Omental fat pad (tissue), 4 donors: ENCODE measurements at places on chromosomes 5 and 9.

DNA sequence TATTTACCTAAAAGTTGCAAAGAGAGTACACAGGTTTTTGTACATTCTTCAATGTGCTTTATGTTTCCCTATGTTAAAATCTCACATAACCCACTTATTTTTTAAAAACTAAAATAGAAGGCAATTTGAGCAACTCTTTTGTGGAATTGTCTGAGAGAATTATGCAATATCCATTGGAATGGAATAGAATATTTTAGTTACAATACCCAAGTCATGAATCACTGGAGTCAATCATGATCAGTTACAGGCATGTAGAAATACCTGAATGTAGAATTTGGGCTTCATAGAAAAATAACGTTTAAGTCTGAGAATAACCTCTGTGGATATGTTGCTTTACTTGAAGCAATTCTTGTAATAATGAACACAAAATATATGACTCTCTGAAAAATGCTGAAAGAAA is 143.3 kb downstream of the FGF10 start:
- DNase-seq = no peak

- no peak for DNase-seq
These were observed 114.5 kb upstream of the LMX1B start for GRCh38 chr9:126499005-126499910.

- no peak for DNase-seq
These were observed at the start of gene WNT8A for GRCh38 chr5:138083702-138084101. TSS of gene WNT8A (plus strand) at chr5:138084033. CDS start at chr5:138084128, 95 bp downstream.

- DNase-seq = no peak
These were observed 144.8 kb upstream of the SLC12A2 start for GRCh38 chr5:127938746-127939145.

GRCh38 chr9:92718086-92719001 is 46.3 kb downstream of the BICD2 start:
- DNase-seq = no peak

DNA sequence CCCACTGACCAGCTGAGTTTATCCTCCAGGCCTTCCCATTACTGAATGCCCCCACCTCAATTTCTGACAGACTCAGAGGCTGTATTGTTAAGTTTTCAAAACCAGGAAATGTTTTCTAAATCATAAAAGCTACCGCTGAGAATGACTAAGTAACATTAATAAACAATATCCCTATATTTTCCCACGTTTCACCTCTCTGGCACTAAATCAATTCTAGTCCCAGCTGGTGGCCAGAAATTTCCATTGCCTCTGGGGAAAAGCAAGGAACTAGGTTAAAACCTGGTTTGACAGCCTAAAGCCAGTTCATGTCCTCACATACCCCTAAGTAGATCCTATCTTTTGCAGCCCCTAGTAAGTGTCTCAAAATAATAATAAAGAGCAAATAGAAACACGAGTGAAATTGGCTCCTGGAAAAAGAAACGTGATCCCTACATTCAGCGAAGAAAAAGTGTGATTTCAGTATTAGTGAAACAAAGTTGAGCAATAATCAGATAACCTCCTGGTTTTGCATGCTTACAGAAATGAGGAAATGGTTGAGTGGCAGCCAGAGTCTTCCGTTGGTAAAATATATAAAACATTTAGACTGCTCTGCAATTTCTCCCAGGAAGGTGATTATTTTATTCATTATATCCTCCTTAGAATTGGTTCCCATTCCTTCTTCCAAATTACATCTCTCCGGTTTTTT is 110.9 kb downstream of the ESM1 start:
- no peak for DNase-seq

- no peak for DNase-seq
These were observed 81.4 kb downstream of the PDE6A start for GRCh38 chr5:149863176-149863575.

DNA sequence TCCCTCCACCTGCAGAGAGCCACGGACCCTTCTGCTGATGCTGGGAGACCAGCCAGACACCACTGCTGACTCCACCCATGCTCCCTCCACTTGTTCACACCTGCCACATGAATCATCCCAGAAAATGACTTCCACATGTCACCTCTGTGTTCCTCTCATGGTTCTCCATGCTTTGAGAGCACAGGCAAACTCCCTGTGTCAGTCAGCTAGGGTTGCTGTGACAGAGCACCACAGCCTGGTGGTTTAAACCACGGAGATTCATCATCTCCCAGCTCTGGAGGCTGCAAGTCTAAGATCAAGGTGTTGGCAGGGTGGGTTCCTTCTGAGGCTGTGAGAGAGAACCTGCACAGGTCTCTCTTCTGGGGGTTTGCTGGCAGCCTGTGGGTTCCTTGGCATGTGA is 381.4 kb downstream of the GADD45G start:
- no peak for DNase-seq

GRCh38 chr9:99012957-99013512 is 69.3 kb downstream of the COL15A1 start:
- no peak for DNase-seq

GRCh38 chr9:1869843-1870242 is 145.3 kb upstream of the SMARCA2 start:
- no peak for DNase-seq

DNA sequence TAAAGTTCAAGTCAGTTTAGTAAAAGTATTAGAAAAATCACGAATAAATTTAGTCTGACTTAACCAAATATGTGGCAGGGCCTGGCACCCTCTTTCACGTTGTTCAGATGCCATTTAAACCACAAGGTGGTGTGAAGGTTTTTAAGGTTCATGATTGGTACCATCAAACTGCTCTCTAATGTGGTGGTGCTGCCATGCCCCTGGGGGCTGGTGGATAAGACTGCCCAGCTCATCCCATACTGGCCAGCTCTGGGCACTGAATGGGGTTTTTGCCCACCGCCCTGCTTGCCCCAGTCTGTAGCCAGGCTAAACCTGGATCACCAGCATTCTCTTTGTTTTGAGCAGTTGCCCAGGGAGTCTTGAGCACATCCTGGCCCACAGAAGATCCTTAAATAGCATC is 159.3 kb downstream of the GABBR2 start:
- DNase-seq = no peak

- no peak for DNase-seq
These were observed 33.1 kb downstream of the FABP6 start for GRCh38 chr5:160262151-160263074.

DNA sequence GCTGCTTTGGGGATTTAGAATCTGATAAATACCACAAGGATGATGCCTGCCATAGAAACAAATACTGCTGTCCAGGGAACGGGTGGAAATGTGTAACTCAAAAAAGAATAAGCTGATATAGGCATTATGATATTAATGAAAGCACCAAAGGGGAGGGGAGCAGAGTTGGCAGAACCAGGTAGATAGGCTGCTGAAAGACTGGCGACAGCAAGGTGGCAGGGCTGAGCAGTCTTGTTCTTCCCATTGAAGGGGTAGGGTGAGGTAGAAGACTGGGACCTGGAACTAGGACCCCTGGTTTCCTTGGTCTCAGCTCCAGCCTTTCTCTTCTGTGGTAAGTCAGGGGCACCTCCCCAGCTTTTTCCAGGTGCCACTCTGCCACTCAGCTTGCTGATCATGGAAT is 31.4 kb upstream of the TMOD1 start:
- DNase-seq = no peak

DNA sequence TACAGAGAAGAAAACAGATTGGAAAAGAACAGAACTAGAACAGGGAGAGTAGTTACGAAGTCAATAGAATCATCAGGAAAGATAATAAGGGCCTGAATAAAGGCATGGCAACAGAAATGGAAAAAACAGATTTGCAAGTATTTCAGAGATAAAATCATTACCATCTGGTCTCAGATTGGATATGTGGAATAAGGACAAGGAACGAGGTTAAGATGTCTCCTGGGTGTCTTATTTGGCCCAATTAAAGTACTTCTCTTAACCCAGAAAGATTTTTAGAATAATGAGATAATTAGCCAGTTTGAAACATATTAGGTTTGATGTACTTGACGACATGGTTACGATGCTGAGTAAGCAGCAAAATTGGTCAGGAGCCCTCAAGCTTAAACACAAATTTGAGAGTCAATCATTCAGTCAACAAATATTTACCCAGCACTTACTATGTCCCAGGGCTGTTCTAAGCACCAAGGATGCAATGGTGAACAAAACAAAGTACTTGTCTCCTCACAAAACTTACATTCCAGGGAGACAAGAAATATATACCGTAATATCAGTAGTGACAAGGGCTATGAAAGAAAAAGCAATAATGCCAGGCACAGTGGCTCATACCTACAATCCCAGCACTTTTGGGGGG is 18.3 kb downstream of the RICTOR start:
- no peak for DNase-seq

GRCh38 chr9:70672161-70672649 is 257.7 kb upstream of the KLF9 start:
- no peak for DNase-seq

DNA sequence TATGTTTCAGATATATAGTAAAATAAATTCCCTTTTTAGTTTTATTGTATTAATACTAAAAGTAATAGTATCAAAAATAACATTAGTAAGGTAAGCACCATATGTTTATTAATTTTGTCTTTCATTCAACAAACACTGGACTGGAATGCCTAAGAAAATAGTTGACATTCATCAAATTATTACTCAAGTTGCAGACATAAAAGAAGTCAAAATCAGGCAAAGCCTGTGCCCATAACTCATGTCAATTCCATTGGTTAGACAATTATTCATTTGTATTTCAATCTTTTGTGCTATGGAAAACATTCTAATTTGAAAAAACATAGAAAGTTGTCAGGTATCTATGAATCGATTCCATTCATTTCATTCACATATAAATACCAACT is 158.9 kb downstream of the CEMIP2 start:
- no peak for DNase-seq

- DNase-seq = no peak
These were observed 75.3 kb downstream of the MRPS30 start for GRCh38 chr5:44884036-44884435.

- no peak for DNase-seq
These were observed 74.4 kb downstream of the ATG10 start for GRCh38 chr5:82046276-82046647.

- no peak for DNase-seq
These were observed 15.9 kb downstream of the ETF1 start for GRCh38 chr5:138527170-138527569.

DNA sequence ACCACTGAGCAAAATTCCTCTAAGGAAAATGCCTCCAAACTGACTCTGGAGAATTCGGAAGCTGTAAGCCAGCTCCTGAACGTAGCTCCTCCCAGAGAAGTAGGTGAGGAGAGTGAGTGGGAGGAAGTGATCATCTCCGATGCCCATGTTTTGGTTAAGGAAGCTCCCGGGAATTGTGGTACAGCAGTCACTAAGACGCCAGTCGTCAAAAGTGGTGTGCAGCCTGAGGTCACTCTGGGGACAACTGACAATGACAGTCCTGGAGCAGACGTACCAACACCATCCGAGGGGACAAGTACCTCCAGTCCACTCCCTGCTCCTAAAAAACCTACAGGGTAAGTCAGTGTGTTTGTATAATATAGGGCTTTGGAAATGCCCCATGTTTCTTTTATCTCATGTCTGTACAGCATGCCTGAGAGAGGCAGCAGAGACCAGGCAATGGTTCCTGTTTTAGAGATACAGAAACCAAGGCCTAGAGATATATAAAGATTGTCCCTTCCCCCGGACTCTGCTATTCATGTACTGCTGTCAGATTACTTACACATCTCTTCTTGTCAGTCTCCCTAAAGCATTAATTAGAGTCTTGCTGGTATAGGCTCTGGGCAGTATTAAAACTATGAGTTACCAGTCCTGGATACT is 23.9 kb downstream of the HMGXB3 start:
- DNase-seq = no peak

- DNase-seq = no peak
These were observed 721 bp upstream of the MAML1 start for GRCh38 chr5:179731791-179732411.

DNA sequence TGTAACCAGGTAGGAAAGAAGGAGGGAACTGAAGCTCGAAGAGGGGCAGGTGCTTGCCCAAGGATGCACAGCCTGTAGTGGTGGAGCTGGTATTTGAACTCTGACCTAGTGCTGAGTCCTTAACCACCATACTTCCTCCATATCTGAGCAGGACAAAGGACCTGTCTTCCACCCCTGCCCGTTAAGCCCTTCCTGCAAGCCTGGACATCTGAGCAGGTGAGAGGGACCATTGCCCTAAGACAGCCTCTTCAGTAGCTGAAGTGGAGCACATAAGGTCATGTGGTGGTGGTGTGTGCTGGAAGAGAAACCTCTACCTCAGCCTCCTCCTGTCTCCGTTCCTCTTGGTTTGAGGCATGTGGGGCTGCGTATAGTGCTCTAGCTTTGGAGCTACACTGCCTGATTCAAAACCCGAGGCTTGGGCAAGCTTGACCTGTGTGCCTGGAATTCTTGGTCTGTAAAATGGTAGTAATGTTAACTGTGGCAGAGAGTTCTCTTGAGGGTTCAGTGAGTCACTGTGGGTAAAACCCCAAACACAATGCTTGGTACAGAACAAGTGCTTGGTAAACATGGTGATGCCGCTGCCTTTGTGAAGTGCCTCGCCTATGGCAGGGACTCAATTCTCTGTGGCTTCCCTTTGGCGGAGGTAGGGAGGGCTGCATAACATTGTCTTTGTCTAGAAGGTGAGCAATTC is 7.4 kb downstream of the GALNT10 start:
- no peak for DNase-seq

GRCh38 chr9:120524863-120525262 is 55.1 kb downstream of the CDK5RAP2 start:
- DNase-seq = no peak

GRCh38 chr9:111456529-111456928 is 27.7 kb downstream of the ECPAS start:
- DNase-seq = no peak

- DNase-seq = no peak
These were observed 588.0 kb upstream of the KLF4 start for GRCh38 chr9:108077556-108077955.

DNA sequence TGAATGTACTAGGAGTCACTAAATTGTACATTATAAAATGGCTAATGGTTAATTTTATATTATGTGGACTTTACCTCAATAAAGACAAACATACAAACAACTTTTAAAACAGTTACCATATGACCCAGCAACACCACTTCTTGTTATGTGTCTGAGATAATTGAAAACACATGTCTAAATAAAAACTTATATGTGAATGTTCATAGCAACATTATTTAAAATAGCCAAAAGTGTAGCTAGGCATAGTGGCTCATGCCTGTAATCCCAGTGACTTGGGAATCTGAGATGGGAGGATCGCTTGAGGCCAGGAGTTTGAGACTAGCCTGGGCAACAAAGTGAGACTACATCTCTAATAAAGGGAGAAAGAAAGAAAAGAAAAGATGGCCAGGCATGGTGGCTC is 22.9 kb downstream of the SLC35A4 start:
- DNase-seq = no peak
